ENCODE measurements at places on chromosomes 1 and 21.
A peak's percentile ranks its signal among the peaks of the same experiment; 100 is the strongest.

DNA sequence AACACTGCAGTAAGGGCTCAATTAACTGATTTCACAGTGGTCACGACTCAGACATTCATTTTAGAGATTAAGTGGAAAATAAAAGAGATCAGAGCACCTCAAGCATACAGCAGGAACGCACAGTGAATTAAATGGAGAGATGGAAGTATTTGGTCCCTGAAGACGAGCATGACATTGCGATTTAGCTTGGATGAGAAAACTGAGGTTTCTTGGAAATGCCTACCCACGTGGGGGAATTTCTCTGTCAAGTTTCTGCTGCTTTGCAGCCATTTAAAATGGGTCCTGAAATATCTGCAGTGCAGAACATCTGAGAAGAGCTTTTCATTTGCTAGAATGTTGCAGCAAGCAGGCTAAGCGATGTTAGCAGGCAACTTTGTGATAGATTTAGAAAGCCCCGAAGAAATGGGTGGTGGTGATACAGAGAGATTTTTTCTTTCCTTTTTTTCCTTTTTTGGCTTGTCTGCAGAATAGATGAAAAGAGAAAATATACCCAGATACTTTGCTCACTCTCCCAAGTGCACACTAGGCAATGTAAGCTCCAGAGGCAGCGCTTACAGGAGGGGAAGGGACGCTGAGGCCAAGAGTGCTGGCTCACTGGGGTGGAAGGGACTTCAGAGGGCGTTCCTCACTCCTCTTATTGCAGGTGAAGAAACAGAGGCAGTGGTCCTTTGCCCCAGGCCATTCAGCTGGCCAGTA lies 258.0 kb downstream of the KCNJ6 start:
- no peak for DNase-seq

- DNase-seq, result no peak
These were observed 215.9 kb upstream of the L1TD1 start for GRCh38 chr1:61978796-61979195.

GRCh38 chr21:41559658-41560631 lies 52.0 kb upstream of the TMPRSS2 start:
- no peak for DNase-seq

DNA sequence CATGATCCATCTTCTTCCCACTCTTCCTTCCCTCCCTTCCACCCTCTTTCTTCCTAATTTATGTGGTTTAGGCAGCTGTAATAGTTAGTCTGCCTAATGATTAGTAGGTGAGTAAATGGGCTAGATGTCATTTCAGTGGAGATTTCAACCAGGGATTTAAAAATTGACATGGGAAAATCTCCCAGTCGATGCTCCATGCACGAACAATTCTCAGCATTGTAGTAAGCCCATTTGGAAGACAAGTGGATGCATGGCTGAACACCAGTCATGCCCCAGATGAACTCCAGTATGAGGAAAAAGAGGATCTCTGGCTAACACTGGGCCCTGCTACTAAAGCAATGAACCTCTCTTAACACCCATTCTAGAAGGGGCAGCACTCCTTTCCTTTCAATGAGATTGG lies 25.3 kb downstream of the CHI3L2 start:
- no peak for DNase-seq

DNA sequence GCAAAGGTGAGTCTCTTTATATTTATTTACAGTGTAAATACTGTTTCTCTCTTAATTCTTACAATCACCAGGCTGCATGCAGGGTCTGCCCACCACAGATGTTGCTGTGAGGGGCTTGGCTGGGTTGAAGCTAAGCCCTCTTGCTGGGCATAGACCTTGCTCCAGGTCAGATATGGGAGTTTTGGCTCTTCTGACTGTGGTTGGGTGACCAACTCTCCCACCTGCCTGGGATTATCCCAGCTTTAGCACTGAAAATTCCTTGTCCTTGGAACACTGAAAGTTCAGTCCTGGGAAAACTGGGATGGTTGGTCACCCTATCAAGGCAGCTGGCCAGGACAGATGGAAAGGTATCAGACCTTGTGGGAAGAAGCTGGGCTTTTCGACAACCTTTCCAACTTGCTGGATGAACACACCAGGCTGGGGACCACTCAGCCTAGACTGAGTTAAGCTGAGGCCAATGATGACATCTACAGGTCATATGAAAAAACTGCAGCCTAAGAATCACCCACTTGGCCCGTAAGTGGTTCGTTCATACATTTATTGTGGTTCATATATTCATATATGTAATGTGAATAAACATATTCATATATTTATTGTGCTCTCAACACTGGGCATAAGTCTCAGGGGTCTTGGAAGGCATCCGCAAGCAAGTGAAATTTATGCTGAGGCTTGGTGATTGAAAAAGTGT lies 26.6 kb upstream of the HPDL start:
- peak; percentile 32 for DNase-seq

DNA sequence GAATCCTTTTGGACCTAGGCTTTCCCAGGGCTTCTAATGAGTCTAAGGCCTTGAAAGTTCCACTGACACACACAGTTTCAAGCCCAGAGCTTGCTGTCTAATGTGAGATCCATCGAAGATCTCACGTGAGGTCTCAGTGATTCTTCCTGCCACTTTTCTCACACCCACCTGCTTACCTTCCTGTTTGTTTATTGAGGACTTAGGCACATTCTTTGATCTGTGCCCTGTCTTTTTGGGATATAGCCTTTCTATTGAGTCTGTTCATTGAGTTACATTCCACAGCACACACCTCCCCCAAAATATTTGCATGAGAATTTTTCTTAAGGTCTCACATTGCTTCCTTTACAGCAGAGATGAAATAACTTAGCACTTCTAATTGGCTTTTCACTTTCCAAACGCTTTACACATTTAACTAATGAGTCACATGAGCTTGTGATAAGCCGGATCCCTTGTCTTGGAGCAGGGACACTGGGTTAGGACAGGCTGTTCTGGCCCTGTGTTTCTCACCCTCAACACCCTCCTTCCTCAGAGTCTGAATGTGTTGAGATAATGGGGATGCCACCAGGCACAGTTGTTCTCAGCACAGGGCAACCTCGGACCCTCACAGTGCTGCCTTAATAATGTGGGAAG lies 288.3 kb downstream of the TM2D1 start:
- DNase-seq, result no peak

GRCh38 chr1:230270559-230271281 lies 155.4 kb downstream of the PGBD5 start:
- DNase-seq, result no peak

DNA sequence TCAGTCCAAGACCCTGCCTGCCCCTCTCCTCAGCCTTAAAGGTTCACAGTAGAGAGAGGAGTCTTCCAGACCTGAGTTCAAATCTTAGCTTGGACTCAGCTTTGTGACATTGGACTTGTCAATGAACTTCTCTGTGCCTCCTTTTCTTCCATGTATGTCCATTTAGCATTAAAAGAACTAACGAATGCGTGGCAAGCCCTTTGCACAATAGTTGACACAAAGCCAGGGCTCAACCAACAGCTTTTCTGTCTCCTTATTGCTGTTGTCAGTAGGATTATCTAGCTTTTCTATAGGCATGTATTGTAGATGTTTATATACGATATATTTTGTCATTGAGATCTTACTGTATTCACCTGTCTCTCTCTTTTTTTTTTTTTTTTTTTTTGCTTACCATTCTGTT lies 450.8 kb downstream of the PTPRU start:
- no peak for DNase-seq

DNA sequence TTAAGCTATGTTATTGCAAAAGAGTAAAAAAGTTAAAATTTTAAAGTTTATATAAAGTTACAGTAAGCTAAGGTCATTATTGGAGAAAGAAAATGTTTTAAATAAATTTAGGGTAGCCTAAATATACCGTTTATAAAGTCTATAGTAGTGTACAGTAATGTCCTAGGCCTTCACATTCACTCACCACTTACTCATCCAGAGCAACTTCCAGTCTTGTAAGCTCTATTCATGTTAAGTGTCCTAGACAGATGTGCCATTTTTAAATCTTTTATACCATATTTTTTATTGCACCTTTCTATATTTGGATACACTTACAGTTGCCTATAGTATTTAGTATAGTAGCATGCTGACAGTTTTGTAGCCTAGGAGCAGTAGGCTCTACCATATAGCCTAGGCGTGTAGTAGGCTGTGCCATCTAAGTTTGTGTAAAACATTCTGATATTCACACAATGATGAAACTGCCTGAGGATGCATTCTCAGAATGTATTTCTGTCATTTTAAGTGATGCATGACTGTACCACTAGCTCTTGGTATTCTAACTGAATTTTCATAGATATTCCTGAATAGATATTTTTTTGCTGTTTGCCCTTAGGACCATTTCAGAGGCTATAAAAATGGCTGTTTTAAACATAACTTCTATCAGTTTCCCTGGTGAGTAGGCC lies 26.8 kb downstream of the PPP2R5A start:
- no peak for DNase-seq

- no peak for DNase-seq
These were observed 3.4 kb downstream of the PODN start for GRCh38 chr1:53065391-53065790.

GRCh38 chr1:51328926-51329325 lies 1.4 kb downstream of the TTC39A start:
- DNase-seq, result no peak

All from substantia nigra (tissue), 51 donors.